ENCODE measurements at places on chromosomes 7 and 10. TPM values are rescaled to one million over a fixed set of nuclear protein-coding genes. Genes with fewer than 3 reads are reported as not detected.

DNA sequence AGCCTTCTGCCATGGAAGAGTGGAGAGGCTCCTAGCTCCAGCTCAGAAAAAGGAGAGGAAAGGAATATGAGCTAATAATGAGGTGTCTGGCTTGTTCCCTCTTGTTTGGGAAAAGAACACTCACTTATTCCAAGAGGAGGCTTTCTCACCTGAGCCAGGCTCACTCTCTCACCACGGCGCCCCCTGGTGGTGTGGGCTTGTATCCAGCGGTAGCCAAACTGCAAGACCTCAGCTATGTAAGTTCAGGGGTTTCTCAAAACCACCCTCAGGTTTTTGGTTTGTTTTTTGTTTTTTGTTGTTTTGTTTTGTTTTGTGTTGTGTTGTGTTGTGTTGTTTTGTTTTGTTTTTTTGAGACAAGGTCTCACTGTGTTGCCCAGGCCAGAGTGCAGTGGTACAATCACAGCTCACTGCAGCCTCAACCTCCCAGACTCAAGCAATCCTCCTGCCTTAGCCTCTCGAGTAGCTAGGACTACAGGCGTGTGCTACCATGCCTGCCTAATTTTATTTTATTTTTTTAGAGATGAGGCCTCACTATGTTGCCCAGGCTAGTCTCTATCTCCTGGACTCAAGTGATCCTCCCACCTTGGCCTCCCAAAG lies 124.0 kb downstream of the TMEM130 start:
- peak; percentile 72 for DNase-seq

GRCh38 chr10:128912568-128913311 lies 554.3 kb upstream of the MGMT start:
- no peak for DNase-seq

DNA sequence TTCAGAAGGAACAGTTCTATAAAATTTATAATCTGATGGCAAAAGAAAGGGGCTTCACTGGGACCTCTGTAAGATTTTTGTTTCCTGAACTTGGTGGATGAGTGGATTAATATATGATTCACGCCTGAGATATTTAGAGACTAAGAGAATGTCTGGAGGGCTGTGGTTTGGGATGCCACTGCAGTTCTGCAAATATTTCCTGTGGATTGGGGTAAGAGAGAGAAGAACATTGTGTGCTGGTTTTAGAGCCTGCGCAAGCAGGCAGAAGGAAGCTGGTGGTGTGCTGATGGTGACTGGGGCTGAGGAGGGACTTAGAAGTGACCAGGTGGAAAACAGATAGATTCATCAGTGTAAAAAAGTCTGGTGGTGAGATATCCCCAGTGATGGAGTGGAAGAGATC lies 87.0 kb downstream of the SUGCT start:
- no peak for DNase-seq

DNA sequence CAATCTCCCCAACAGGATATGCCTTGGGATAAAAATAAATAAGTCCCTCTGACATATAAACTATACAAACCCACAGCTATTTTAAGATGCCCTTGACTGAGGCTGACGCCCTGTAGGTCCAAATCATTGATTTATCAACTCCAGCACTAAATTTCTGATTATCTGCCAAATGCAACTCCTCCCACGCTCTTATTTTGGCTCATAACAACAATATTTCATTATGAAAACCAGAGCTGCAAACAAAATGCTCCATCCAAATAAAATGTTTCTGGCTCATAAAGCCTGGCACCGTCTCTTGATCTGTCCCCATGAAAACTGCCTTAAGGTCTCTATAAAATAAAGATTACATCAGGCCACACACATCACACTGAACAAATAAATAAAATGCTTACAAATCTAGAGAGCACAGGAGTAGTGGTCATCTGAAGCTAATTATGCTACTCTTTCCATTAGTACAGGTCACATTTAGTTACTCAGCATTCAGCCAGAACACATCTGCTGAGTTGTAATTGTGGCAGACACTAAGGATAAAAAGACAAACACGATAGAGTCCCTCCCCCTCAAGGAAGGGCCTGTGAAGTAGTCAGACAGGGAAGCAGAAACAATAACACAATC lies 28.8 kb downstream of the CACUL1 start:
- no peak for DNase-seq

IKZF1 gene
- 404 TPM for total RNA-seq

Data from activated CD4-positive, alpha-beta memory T cell treated with anti-CD3 and anti-CD28 coated beads, Interleukin-2, amount 10 ng/mL, durations not matched to agents 7 days and 5 days (primary cell).